RPMI7951 (cell line): ENCODE measurements at places on chromosomes 11 and 22.
A peak's percentile ranks its signal among the peaks of the same experiment; 100 is the strongest.

DNA sequence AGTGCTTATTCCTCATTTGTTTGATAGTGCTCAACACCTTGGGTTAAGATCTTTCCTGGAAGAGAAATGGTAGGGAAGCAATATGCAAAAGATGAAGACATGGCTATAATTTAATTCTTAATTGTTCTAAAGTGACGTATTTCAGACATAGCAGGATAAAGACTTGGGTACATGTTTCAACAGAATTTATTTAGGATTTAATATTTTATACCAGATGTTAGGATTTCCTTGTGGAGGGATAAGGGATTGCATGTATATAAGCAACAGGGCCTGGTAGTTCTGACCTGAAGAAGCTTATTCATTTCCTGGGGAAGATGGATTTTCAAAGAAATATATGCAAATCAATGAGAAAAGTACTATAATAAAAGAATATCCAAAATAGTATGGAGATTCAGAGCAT is 163.8 kb downstream of the FAT3 start:
- DNase-seq, result no peak

GRCh38 chr11:118045191-118045590 is 31.7 kb upstream of the TMPRSS4 start:
- DNase-seq, result no peak

DNA sequence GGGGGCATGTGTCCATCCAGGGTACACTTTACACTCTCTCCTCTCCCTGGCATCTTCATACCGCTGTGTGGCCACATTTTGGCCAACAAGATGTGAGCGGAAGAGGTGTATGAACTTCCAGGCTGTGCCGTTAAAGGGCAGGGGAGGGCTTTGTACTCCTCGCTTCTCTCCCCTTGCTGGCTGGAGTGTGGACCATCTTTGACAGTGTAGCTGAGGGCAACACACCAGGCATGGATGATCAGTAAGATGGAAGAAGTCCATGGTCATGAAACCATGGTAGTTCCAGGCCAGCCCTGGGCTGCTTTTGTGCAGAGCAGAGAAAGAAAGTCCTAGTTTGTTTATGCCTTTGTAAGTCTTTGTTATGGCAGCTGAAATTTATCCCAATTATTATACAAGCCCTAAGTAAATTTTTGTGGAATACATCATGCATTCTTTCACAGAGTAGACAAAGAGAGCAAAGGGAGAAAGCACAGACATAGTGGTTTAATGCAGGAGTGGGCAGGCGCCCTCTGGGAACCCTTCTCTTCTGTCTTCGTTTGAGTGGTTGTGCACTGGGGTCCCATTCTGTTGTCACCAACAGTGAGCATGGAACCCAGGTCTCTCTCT is 70.4 kb downstream of the FBXO7 start:
- peak; percentile 15 for DNase-seq

GRCh38 chr11:61691380-61692156 is 11.4 kb downstream of the DAGLA start:
- no peak for DNase-seq

- DNase-seq, result no peak
Observed at GRCh38 chr11:77403211-77403610, 70.7 kb downstream of the PAK1 start.

GRCh38 chr11:70075836-70076235 is 2.3 kb upstream of the ANO1 start:
- DNase-seq, result no peak

GRCh38 chr11:38143852-38144251 is 1545.8 kb upstream of the RAG2 start:
- no peak for DNase-seq

- no peak for DNase-seq
Observed at GRCh38 chr11:7646866-7647265, 26.4 kb downstream of the CYB5R2 start.

DNA sequence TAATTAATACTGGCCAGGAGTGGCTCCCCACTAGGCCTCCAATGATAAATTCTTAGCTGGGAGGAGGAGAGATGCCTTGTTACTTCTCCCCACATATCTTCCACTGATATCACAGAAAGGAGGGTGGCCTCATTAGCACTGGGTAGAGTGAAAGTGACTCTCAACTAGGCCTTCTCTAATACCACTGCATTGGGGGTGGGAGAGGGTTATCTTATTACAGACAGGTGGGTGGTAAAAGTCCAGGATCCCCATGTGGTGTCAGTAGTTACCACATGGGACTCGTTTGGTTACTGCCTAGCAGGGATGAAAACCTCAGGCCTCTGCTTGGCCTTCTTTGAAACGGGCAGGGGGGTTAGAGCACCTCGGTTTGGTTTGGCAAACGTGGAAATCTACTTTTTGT is 167.3 kb downstream of the UVRAG start:
- no peak for DNase-seq

- DNase-seq, result peak; percentile 65
Observed at GRCh38 chr22:45169591-45170466, 6.1 kb downstream of the NUP50 start.

GRCh38 chr11:125062218-125062930 is 731 bp upstream of the SLC37A2 start:
- DNase-seq, result no peak

- DNase-seq, result peak; percentile 52
Observed at GRCh38 chr11:47616726-47617416, 22.7 kb upstream of the C1QTNF4 start.

GRCh38 chr11:100709233-100709957 is 22.3 kb downstream of the ARHGAP42 start:
- peak; percentile 63 for DNase-seq

- DNase-seq, result peak; percentile 81
Observed at GRCh38 chr22:31630331-31631329, 31.4 kb downstream of the PISD start.

DNA sequence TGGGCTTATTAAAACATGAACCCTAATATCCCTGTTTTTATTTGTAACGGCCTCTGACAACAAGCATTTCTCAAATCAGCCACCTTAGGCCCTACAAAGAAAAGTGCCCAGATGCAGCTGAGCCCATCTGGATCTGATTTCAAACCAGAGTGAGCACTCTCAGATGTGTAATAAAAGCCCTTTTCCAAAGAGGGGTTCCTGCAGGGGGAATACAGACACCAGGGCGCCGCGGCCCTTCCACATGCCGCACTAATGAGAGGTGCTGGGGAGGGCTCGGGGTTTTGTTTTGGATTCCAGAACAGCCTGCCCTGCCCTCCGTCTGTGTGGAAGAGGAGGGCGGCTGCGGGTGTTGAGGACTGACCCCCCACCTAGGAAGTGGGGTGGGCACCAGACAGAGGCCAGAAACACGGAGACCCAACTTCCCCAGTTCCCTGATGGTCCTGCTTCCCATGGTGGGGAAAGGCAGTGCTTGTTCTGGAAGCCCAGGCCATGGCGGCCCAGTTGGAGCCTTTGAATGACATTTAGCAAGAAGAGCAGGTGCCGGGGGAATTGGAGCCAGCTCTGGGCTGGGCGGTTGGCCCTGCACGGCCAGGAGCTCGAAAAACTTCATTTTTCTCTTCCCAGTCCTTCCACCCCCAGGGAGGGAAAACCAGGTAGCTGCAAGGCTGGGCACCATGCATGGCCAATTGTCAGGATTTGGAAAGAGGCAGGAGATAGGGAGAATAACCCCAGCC is 63.7 kb downstream of the MACROD1 start:
- no peak for DNase-seq

DNA sequence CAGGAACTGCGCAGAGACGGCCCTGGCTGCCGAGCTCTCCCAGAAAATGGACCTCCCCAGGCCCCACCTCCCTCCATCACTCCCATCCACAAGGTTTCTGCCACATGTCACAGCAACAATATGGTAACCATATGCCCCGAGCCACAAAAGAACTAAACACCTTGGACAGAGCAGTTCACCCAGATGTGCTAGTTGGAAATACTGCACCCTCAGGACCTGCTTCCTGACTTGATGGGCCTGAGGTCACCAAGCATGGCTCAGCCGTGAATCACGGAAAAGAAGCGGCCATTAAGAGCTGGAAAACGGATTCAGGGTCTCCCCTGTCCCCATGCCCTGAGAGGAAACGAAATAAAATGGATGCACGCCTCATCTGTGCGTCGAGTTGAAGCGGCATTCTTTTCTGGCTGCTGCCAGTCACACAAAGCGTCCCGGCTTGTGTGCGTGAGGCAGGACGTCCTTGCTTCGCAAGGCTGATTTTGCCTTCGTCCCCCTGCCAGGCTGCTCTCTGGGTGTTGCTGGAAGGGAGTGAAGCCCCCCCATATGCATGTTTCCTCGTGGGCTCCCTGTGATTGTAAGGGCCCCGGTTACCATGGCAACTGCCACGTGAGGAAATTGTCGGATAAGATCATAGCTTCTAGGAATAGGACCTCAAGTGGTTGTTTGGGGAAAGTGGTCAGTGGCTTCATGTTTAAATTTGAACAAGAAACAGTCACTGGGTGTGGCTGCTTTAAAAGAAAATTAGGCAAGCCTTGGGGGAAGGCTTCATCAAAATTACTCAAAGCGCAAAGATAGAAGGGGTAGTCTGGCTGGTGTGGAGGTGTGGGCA is 51.7 kb downstream of the FLI1 start:
- peak; percentile 31 for DNase-seq

GRCh38 chr11:47982616-47983015 is 2.3 kb downstream of the PTPRJ start:
- no peak for DNase-seq

DNA sequence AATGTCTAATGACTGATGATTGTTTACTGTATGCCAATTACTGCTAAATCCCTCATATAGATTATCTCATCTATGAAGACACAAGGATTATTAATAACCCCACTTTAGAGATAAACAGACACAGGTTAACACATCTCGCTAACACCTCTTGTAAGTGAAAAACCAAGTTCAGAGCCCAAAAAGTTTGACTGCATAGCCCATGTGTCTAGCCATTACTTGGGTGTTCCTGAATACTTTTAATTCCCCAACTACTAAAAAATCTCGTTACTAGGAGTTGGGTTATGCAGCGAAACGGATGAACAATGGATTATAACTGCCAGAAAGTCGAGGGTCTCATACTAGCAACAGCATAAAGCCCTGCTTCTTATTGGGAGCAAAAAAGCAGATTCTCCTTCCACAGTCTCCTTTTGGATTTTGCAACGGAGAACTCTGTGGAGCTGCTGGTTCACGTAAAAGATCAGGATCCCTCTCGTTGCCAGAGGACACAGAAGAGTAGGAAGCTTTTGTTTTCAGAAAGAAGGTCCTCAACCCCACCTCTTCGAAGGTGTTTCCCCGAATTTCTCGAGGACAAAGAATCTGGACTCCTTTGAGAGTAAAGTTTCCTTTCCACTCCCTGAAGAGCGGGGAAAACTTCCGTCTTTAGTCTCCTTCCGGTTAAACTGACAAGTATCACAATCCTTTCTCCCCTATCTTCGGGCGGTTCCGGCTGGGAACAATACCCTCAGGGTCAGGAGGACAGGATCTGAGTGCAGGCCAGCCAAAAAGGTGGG is 979 bp downstream of the ZBED5 start:
- peak; percentile 58 for DNase-seq

GRCh38 chr22:20390394-20390907 is 3.5 kb upstream of the ZNF74 start:
- DNase-seq, result no peak

DNA sequence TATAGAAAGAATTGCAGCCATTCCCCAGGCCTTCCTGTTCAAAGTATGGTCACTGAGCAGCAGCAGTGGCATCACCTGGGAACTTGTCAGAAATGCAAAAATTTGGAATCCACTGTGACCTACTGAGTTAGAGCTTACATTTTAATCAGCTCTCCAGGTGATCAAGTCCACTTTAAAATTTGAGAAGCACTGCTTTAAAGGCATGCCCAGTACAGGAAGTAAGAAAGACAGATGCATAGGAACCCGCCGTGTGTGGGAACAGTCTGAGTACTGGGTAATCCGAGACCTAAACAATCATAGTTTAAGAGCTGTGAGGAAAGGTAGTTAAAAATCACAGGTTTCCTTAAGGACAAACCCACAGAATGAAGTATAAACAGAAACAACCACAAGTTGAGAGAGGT is 462.4 kb downstream of the RAB38 start:
- DNase-seq, result no peak

DNA sequence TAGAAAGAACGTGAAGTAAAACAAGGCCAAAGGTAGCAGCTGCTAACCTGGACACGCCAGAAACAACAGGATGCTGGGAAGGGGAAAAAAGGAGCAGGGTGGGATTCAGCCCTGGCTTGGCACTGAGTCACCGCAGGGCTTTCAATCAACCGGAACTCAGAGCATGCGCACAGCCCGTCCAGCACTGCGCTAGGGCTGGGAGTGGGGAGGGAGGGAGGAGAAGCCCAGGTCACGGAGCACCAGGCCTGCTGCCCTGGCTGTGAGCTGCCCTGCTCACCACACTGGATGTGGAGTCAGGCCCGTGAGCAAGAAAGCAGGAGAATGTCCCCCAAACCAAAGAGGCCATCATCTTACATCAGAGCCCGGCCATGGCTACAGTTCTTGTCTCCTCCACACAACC is 51.5 kb downstream of the APOL1 start:
- DNase-seq, result no peak

- no peak for DNase-seq
Observed at GRCh38 chr11:10797531-10797930, 11.2 kb downstream of the EIF4G2 start.

GRCh38 chr11:134261626-134262488 is 8.5 kb downstream of the ACAD8 start:
- DNase-seq, result no peak

DNA sequence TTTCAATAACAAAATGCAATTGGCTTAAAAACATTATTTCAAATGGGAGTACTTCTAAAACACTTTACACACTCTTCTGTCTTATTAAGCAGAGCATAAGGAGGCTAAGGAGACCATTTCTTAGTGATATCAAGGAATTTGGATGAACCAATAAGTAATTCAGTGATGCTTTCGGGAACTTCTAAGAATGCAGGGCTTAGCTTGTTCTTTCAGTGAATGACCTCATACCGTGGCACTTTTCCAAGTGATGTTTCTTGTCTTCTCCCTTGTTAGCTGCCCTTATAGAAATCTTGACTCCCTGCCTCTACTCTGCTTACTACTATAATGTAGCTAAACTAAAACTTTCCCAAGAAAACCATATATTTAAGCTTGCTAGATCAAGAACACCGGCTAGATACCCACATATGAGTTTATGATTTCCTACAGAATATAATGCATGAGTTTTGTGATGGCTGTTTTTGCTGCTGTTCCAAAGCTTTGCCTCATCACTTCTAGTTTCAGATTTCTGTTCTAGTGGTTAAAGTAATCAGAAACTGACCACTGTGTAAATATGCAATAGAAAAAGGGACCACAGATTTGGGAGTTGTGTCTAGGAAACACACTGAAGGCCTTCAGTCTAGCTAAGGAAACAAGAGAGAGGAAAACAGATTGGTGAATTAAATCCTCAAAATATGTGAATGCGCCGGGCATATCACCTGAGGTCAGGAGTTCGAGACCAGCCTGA is 37.5 kb upstream of the STK33 start:
- peak; percentile 43 for DNase-seq

DNA sequence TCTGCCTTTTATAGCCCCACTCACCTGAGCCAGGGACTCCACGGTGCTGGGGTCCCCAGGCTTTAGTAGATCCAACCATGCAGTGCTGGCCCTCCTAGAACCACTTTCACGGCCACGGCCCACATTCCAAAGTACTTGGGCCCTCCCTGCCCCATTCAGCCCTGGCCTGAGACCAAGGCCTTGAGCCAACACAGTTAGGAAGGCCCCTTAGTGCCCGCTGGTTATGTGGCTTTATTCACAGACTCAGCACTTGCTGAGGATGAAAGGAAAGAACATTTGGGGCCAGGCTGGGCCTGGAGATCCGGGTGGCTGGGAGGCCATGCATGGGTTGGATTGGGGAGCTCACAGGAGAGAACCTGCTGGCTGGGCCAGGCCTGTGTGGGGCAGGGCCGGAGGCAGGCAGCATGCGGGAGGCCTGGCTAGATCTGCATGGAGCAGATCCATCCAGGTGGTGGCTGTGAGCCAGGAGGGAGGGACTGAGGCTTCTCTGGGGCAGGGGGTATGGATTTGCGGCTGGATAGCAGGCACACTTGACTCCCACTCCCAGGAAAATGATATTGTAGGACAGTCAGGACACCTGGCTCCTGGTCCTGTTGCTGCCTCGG is 12.6 kb downstream of the CHRM1 start:
- no peak for DNase-seq
